Osteoblast (primary cell): ENCODE measurements at places on chromosomes 3 and 15. TPM values are rescaled to one million over a fixed set of nuclear protein-coding genes. Genes with fewer than 3 reads are reported as not detected.

The SIDT1 gene
- under 0.01 TPM in 2 replicates for total RNA-seq

The IL20RB gene
- total RNA-seq: 1.2 and 1.8 TPM in 2 replicates

DNA sequence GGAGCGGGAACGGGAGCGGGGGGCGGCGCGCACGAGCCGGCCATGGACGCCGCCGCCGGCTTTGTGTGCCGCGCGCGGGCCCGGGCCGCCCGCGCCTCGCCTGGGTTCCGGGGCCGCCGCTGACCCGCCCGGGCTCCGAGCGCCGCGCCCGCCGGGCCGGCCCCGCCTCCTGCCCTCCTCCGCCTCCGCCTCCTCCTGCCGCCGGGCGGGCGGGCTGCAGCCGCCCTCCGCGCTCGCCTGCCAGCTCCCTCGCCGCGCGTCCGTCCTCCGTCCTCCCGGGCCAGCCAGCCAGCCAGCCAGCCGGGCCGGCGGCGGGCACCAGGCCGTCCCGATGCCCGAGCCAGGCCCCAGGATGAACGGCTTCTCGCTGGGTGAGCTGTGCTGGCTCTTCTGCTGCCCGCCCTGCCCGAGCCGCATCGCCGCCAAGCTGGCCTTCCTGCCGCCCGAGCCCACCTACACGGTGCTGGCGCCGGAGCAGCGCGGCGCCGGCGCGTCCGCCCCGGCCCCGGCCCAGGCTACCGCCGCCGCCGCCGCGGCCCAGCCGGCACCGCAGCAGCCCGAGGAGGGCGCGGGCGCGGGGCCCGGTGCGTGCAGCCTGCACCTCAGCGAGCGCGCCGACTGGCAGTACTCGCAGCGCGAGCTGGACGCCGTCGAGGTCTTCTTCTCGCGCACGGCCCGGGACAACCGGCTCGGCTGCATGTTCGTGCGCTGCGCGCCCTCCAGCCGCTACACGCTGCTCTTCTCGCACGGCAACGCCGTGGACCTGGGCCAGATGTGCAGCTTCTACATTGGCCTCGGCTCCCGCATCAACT lies at the start of gene ABHD17C:
ABHD17C (plus strand) TSS at position 212 of the 812 bp plus-strand sequence; CDS start at position 332, 120 bp downstream.
- H3K27ac ChIP-seq: peak within 1 kb of the TSS; percentile 39
- peak; percentile 97 for DNase-seq
- no peaks in the 10 kb centered on the region for H3K36me3 ChIP-seq
- peaks cover 23% of the 10 kb centered on the region for H3K4me1 ChIP-seq

DNA sequence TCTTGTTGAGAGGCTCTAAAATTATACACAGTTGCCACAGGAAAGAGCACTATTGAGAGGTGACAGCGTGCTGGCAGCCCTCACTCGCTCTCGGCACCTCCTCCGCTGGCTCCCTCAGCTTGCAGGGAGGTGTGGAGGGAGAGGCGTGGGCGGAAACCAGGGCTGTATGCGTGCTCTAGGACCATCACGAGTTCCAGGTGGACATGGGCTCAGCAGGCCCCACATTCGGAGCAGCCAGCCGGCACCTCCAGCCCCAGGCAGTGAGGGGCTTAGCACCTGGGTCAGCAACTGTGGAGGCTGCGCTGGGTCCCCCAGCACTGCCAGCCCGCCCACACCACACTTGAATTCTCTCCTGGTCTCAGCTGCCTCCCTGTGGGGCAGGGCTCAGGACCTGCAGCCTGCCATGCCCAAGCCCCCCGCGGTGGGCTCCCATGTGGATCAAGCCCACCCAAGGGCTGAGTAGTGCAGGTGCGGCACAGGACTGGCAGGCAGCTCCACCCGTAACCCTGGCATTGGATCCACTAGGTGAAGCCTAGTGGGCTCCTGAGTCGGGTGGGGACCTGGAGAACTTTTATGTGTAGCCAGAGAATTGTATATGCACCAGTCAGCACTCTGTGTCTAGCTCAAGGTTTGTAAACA lies 460.6 kb upstream of the ALCAM start:
- H3K4me3 ChIP-seq: no peak overlapping the region
- H3K27me3 ChIP-seq: no peaks in the 10 kb centered on the region
- H3K27ac ChIP-seq: no peak overlapping the region
- no peak for DNase-seq
- no peaks in the 10 kb centered on the region for H3K36me3 ChIP-seq
- peaks cover 18% of the 10 kb centered on the region for H3K4me1 ChIP-seq

DNA sequence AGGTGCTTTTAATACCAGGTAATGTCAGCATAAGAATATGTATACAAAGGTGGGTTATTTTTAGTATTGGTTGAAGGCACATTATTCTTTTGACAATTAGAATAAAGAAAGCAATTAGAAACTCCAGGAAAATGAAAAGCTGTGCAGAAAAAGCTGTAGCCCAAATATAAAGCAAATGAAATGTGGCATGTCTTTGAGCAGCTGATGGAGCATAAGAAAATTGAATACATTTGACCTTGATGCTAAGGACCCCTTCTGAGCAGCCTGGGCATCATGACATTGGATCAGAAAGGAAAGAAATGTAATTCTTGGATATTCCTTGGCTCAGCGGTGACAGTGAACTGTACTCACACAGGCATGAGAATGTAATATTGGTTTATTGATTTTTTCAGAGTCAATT lies 8.0 kb upstream of the ISLR start:
- no peaks in the 10 kb centered on the region for H3K36me3 ChIP-seq
- H3K27ac ChIP-seq: no peak overlapping the region
- no peak for DNase-seq
- no peaks in the 10 kb centered on the region for H3K4me1 ChIP-seq
- H3K27me3 ChIP-seq: peaks cover 3% of the 10 kb centered on the region

The GASK1A gene
- 0.72 and 0.88 TPM in 2 replicates for total RNA-seq

DNA sequence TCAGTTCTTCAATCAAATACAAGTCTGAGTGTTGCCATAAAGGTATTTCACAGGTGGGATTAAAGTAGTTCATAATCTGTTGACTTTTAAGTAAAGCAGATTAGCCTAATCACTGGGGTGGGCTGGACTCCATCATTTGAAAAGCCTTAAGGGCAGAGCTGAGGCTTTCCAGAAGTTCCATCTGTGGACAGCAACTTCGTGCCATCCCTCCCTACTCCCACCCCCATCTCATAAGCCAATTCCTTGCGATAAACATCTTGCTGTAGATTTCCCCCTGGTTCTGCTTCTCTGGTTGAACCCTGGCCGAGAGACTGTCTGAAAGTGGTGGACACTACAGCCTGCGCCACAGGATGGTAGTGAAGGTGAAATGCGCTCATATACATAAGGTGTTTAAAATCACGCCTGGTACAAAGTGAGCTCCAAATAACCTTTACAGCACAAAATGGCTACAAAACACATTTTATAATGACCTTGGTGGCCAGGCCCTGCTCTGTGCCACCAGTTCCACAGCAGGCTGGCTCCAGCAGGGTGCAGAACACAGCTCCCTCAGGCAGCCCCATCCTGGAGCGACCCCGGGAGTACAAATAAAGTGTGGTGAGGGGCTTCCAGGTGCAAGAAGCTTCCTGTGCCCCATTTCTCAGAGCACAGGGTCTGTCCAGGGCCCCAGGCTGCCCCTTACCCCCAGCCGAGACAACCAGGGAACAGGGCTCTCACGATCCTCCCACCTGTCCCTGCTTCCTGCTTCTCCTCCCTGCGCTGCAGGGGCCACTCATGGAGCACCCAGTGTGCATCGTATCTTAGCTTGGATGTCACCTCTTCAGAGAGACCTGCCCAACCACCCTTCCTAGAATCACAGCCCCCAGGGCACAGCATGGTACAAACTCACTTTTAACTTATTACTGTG lies 25.8 kb upstream of the GATA2 start:
- no peak overlapping the region for H3K4me3 ChIP-seq
- no peaks in the 10 kb centered on the region for H3K36me3 ChIP-seq

- H3K4me3 ChIP-seq: no peak overlapping the region
- H3K36me3 ChIP-seq: no peaks in the 10 kb centered on the region
- peaks cover 20% of the 10 kb centered on the region for H3K4me1 ChIP-seq
- DNase-seq: peak; percentile 63
- H3K27ac ChIP-seq: no peak overlapping the region
Measured at GRCh38 chr15:62644889-62645742, 397.4 kb upstream of the TPM1 start.

GRCh38 chr3:52820736-52821135 lies 9.7 kb downstream of the ITIH4 start:
- no peaks in the 10 kb centered on the region for H3K36me3 ChIP-seq
- no peaks in the 10 kb centered on the region for H3K4me1 ChIP-seq
- DNase-seq: peak; percentile 94
- no peak overlapping the region for H3K27ac ChIP-seq
- H3K27me3 ChIP-seq: no peaks in the 10 kb centered on the region

- no peak overlapping the region for H3K27ac ChIP-seq
- no peak for DNase-seq
- peaks cover 30% of the 10 kb centered on the region for H3K4me1 ChIP-seq
- no peaks in the 10 kb centered on the region for H3K27me3 ChIP-seq
Measured at GRCh38 chr15:37791693-37792092, 142.7 kb upstream of the TMCO5A start.

DNA sequence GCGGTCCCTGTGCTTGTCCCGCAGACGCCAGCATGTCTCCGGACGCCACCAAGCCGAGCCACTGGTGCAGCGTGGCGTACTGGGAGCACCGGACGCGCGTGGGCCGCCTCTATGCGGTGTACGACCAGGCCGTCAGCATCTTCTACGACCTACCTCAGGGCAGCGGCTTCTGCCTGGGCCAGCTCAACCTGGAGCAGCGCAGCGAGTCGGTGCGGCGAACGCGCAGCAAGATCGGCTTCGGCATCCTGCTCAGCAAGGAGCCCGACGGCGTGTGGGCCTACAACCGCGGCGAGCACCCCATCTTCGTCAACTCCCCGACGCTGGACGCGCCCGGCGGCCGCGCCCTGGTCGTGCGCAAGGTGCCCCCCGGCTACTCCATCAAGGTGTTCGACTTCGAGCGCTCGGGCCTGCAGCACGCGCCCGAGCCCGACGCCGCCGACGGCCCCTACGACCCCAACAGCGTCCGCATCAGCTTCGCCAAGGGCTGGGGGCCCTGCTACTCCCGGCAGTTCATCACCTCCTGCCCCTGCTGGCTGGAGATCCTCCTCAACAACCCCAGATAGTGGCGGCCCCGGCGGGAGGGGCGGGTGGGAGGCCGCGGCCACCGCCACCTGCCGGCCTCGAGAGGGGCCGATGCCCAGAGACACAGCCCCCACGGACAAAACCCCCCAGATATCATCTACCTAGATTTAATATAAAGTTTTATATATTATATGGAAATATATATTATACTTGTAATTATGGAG lies 79.1 kb downstream of the SMAD6 start:
- H3K36me3 ChIP-seq: peaks cover 29% of the 10 kb centered on the region
- H3K27me3 ChIP-seq: no peaks in the 10 kb centered on the region
- no peak overlapping the region for H3K27ac ChIP-seq
- peak; percentile 45 for DNase-seq
- peaks cover 46% of the 10 kb centered on the region for H3K4me1 ChIP-seq

GRCh38 chr3:153284282-153284938 lies 122.4 kb downstream of the RAP2B start:
- H3K4me3 ChIP-seq: no peak overlapping the region
- no peaks in the 10 kb centered on the region for H3K27me3 ChIP-seq
- H3K4me1 ChIP-seq: peaks cover 32% of the 10 kb centered on the region

GRCh38 chr3:46383951-46384330 lies 13.2 kb downstream of the CCR5 start:
- H3K27ac ChIP-seq: no peak overlapping the region
- no peaks in the 10 kb centered on the region for H3K36me3 ChIP-seq
- peaks cover 33% of the 10 kb centered on the region for H3K27me3 ChIP-seq
- H3K4me1 ChIP-seq: peaks cover 4% of the 10 kb centered on the region

DNA sequence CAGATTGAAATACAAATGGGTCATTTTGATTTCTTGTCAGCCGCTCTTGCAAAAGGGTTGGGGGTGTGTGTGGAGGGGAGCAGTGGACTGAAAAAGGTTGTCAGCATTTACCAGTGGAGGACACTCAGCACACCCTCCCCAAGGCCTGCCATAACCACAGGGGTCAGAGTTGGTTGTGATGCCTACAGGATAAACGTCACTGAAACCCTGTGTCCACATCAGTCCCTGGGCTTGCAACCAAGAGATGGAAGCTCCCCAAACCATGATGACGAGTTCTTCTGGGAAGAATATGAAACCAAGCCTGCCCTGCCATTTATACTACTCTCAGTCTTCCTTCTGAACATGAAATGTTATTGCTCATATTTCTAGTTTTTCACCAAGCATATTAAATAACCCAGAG lies 54.0 kb upstream of the UMPS start:
- H3K4me1 ChIP-seq: peaks cover 19% of the 10 kb centered on the region
- no peak overlapping the region for H3K4me3 ChIP-seq
- no peaks in the 10 kb centered on the region for H3K36me3 ChIP-seq
- H3K27ac ChIP-seq: peak overlapping the region; percentile 88
- peak; percentile 90 for DNase-seq

The LRTM1 gene
- not detected in 2 replicates for total RNA-seq

DNA sequence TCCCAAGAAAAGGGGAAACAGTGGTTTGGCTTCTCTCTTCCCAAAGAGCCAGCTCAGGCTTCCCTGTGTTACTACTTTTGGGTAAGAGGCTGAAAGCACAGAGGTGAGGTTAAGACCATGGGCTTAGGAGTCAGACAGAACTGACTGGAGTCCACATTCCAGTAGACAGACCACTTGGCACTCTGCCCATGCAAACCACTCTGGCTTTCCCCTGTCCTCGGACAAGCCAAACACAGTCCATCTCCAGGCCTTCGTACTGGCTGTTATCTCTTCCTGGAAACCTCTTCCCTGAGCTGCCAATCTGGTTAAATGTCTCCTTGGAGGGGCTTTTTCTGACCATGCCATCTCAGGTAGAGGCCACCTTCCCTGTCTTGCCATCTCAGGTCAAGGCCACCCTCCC lies 53.1 kb upstream of the FAM3D start:
- no peaks in the 10 kb centered on the region for H3K36me3 ChIP-seq
- H3K4me3 ChIP-seq: no peak overlapping the region
- H3K27me3 ChIP-seq: no peaks in the 10 kb centered on the region
- no peak overlapping the region for H3K27ac ChIP-seq

GRCh38 chr15:68387381-68388143 lies 44.4 kb downstream of the ITGA11 start:
- H3K4me3 ChIP-seq: no peak overlapping the region
- no peak overlapping the region for H3K27ac ChIP-seq
- H3K4me1 ChIP-seq: peaks cover 64% of the 10 kb centered on the region
- H3K27me3 ChIP-seq: no peaks in the 10 kb centered on the region

GRCh38 chr3:43791246-43791645 lies 100.5 kb downstream of the ABHD5 start:
- H3K27ac ChIP-seq: no peak overlapping the region
- no peak overlapping the region for H3K4me3 ChIP-seq
- no peaks in the 10 kb centered on the region for H3K27me3 ChIP-seq
- DNase-seq: no peak
- no peaks in the 10 kb centered on the region for H3K4me1 ChIP-seq

The NRG4 gene
- not detected in 2 replicates for total RNA-seq

DNA sequence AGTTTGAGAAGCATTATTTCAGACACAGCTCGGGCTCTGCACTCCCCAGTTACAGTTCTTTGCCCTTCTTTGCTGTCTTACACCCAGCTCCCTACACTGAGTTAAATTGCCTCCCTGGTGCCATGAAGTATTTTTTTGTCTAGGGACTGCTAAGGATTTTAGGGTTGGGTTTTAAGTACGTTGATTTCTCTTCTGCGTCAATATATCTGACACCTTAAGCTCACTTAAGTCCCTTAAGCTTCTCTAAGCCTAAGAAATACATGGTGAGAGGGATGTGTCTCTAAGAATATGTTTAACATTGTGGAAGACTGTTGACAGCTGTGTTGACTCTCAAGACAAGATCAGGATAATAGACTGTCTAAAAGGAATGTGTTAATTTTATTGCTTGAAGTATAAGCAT lies 400.5 kb downstream of the PTPRG start:
- H3K27me3 ChIP-seq: no peaks in the 10 kb centered on the region
- no peaks in the 10 kb centered on the region for H3K36me3 ChIP-seq
- peaks cover 11% of the 10 kb centered on the region for H3K4me1 ChIP-seq
- DNase-seq: no peak
- no peak overlapping the region for H3K27ac ChIP-seq

The MCTP2 gene
- total RNA-seq: 16.3 and 18.6 TPM in 2 replicates
